ENCODE measurements at places on chromosomes 4 and X.

- no peak for DNase-seq
Observed at GRCh38 chrX:27924261-27924660, 57.0 kb downstream of the DCAF8L1 start.

GRCh38 chr4:103719105-103719829 is 518 bp downstream of the TACR3 start:
- DNase-seq, result no peak

DNA sequence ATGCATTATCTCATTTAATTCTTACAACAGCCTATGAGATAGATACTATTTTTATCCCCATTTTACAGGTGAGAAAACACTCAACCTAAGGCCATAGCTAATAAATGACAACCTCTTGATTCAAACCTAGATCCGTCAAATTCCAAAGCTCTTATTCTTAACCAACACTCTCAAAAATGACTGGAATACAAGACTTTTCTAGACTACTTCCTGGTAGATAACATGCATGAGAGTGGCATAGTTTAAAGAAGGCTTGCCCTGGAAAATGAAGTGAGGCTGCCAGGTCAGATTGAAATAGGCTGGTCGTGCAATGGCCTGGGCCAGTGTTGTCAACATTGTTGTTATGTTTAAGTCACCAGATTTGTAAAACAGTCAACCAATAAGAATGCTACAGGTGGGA is 86.6 kb downstream of the DNAAF6 start:
- DNase-seq, result no peak

- DNase-seq, result peak; percentile 8
Observed at GRCh38 chr4:87949961-87950360, 25.6 kb upstream of the SPP1 start.

- no peak for DNase-seq
Observed at GRCh38 chr4:143135358-143135757, 49.4 kb upstream of the USP38 start.

DNA sequence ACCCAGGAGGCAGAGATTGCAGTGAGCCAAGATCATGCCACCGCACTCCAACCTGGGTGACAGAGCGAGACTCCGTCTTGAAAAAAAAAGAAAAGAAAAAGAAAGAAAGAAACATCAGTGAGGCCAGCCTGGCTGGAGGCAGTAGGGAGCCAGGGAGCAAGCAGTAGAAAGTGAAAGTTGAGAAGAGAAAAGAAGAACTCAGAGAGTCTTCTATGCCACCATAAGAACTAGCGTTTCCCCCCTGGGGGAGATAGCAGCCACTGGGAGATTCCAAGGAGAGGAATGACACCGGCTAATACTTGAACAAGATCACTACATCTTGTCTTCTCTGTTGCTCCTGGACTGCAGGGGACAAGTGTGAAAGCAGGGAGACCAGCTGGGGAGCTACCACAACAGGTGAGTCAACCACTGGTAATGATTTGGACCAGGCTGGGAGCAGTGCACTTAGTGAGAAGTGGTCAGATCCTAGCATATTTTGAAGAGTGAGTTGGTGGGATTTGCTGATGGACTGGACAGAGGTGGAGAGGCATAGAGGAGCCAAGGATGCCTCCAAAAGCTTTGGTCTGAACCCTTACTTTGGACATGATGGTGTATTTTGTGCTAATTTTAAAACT is 33.4 kb downstream of the SLC2A9 start:
- DNase-seq, result no peak

DNA sequence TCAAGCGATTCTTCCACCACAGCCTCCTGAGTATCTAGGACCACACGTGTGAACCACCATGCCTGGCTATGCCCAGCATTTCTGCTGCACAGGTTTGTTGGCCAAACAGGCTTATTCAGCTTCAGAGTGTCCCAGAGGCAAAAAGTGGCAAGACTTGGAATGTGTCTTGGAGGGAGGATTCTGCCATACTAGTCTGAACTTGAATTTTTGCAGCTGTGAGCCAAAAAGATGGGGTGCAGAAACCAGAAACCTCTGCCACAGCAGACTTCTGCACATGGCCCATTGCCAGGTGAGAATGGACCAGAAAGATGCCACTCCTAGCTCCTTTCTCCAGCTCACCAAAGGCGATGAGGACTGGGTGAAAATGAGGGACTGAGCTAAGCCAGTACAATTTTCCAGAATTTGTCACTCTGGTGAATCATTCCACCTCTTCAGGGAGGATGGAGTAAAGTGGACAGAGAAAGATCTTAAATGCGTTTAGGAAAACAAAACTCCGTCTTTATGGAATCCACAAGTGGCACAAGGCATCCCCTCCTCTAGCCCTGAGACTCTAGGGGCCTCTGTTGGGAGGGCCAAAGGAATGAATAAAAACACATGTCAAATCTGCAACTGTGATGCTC is 369.1 kb upstream of the CLNK start:
- peak; percentile 9 for DNase-seq

DNA sequence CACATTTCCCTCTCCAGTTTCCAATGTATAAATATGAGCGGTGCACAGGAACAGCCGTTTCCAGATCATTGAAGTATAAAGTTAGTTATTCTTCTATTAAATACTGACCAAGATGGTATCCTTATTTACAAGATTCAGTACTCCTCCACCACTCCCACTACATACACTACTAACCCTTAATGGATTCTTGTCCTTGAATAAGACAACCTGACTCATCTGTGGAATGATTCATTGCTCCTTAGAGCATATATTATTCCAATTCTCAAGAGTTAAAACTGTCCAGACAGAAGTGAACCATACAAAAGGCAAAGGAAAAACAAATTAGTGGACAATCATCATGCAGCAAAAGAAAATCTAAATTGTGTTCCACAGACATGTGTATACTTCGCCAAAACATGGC is 373.3 kb downstream of the IDS start:
- DNase-seq, result peak; percentile 5

DNA sequence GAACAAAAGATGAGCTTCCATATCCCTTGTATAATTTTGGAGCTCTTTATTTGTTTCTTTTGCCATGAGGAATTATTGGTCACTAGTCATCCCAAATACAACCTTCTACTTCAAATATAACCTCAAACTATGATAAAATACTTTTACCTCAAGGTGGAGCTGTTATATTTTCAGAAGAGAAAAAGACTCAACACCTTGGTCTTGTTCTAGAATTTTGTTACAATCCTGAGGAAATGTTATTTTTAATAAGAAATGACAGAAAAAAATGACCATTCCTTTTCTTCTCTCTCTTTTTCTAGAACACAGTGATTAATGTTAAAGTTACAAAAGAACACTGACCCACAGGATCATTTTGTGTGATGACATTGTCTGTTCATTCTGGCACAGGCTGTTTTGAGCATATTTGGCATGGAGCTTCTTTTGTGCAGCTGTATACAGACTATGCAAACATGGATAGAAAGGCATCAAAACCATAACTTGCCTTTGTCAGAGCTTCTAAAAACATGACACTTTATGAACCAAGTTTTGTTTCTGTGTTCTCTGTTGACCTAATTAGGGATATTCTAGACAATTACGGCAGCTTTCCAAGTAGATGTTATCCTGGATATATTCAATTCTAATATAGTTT is 159.6 kb upstream of the CTSO start:
- DNase-seq, result no peak

DNA sequence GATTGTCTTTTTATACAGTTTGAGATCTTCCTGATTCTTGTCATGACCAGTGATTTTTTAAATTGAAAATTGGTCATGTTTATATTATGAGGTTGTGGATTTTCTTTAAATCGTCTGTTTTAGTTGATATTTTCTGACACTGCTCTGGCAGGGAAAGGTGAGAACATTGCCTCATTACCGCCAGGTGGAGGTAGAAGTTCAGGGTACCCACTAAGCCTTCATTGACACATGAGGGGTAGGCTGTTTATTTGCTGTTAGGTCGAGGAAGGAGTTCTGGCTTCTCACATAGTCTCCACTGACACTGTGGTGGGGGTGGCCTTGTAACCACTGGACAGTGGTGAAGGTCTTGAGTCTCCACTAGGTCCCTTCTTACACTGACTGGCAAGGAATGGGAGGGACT is 117.6 kb upstream of the GPR101 start:
- DNase-seq, result no peak
